ENCODE measurements at places on chromosomes 2 and 18. TPM values are rescaled to one million over a fixed set of nuclear protein-coding genes. Genes with fewer than 3 reads are reported as not detected.

The OBSL1 gene
- 171 TPM for total RNA-seq

The SP5 gene
- total RNA-seq, result 0.16 TPM

The MZT2A gene
- total RNA-seq, result 264 TPM

DNA sequence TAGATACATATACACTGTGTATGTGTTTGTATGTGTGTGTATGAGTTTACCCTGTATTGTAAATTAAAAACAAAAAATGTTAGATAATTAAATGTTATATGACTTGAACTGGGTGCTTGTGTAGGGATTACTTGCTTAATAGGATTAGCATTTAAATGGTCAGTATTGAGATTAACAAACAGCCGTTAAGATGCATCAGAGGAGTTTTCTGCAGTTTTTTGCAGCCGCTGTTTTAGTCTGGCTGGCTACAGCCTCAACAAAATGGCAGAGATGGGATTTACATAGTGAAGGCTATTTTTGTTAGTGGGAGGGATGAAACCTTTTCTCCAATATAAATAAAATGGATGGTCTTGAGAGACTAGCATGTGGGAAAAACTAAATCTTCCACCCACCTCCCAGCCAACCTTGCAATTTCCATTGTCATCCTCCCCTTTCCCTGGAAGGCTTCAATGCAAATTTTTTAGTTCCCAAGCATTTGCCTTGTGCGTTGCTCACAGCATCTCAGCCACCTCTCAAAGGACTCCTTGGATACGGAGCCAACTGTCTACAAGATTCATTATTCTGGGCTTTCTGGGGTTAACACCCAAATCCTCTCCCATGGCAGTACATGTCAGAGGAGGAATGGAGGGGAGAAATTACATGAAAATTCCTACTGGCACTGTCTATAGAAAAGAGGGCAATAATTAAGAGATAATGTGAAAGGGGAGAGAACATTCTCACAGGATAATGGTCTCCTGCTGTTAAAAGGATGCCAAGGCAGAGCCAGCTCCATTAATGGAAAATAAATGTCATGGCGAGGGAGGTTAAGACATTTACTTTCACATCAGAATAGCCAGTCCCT is 351.9 kb downstream of the CDH2 start:
- no peak for DNase-seq

DNA sequence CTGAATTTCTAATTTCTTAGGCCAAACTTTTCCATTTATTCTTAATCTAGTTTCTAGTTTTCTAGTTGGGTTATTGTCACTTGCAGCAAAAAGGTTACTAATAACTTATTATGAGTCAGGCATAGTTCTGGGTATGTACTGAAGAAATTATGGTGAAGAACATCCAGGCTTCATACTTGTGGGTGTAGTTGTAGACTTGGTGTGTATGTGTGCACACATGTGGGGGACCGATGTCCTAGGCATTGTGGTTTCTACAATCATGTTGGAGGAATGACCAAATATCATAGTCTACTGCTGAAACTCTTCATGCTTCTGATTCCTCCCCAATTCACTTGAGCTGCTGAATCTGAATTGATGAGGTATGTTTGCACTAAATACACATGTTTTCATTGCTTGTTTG is 141.2 kb downstream of the PMAIP1 start:
- DNase-seq, result no peak

- no peak for DNase-seq
Observed at GRCh38 chr2:228599781-228600180, 418.3 kb upstream of the SPHKAP start.

DNA sequence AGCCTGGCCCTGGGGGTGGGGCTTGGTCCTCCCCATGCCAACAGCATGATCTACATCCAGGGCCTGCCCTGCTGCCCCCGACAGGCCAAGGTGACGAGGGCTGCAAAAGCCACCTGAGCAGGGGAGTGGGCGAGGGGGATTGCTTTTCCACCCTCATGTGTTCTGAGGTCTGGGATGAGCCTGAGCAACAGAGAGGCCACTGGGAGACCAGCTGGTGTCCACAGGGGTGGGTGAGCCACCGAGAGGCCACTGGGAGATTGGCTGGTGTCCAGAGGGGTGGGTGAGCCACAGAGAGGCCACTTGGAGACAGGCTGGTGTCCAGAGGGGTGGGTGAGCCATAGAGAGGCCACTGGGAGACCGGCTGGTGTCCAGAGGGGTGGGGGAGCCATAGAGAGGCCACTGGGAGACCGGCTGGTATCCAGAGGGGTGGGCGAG is 147.4 kb upstream of the GPC1 start:
- DNase-seq, result no peak

DNA sequence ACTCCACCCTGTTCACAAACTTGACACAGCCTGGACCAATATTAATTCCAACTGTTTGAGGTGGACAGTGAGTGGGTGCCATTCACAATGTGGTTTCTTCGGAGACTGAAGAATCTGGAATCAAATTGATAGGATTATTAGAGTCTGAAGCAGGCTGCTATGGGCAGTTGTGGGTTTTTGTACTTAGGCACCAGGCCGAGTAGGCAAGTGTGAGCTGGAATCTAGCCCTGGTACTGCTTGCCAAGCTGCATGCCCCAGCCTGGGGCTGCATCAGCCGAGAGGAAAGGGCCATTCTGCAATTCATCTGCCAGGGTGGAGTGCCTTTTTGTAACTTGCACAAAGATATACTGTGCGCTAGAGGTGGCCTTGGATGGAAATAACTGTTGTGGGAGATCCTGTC is 654.7 kb upstream of the FANCL start:
- peak; percentile 26 for DNase-seq

GRCh38 chr2:156803243-156803642 is 367.1 kb downstream of the GPD2 start:
- DNase-seq, result no peak

GRCh38 chr2:208872591-208872990 is 466.0 kb downstream of the PTH2R start:
- DNase-seq, result no peak

GRCh38 chr2:190412966-190413365 is 4.8 kb downstream of the MFSD6 start:
- no peak for DNase-seq
